Cortex of kidney (tissue), 1 donor: ENCODE measurements at places on chromosomes 12 and 14.

DNA sequence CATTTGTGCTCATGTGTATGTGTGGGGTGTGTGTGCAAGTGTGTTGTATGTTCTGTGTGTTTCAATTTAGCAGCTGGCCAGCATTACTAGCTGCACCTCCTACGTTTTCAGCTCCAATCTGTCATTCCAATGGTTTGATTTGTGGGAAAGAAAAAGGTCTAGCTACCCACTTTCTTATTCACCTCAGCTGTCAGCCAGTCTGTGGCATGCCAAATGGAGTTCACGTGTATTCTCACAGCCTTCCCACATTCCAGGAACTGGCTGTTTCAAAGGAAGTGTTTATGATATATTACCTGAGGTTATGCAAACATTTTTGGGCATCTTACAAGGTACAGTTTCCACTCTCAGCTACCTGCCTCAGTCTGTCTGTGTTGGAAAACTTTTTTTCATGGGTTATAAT is 220.2 kb upstream of the CPNE8 start:
- DNase-seq: no peak

GRCh38 chr12:104605685-104606084 is 148.9 kb downstream of the CHST11 start:
- no peak for DNase-seq

GRCh38 chr12:53954694-53955035 is at the start of gene HOXC12:
Gene HOXC12, plus strand, starts transcription at chr12:53954903. Its CDS starts 27 bp downstream, at chr12:53954930.
- no peak for DNase-seq

- DNase-seq: no peak
Observed at GRCh38 chr12:39205969-39206368, 237.0 kb downstream of the KIF21A start.

GRCh38 chr14:89992273-89992672 is 36.5 kb downstream of the TDP1 start:
- no peak for DNase-seq

DNA sequence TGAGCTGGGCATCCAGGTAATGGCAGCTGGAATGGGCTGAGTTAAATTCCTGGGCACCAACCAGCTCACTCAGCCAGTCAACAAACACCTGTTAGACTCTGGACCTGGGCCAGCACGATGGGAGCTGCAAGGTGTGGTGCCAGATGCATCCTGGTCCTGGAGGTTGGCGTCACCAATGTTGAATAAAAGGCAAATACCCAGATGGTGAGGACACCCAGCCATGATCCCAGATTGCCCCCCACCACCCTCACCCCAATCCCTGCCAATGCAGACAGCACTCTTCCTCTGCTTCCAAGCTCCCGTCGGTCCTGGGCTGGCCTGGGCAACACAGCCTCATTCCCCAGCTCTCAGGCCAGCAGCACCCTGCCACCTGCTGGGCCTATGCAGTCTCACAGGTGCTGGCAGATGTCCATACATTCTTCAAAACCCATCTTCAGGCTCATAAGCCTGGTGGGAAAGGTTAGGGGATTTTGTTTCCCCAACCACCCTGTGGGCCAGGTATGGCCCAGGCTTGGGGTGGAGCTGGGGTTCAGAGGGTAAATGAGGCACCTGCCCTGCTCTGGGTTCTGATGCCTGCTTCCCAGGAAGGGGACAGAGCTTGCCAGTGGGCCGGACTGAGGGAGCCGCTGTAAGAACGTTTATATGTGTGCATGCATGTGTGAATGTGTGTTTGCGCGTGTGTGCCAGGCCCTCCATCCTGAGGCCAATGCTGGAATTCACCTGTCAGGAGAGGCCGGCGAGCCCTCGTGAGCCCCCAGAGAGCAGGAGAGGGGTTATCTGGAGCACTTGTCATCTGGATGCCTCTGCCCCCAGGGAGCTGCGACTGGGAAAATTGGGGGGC is 58.0 kb downstream of the LGMN start:
- no peak for DNase-seq

GRCh38 chr12:54959291-54960018 is 25.1 kb downstream of the TESPA1 start:
- DNase-seq: no peak
